ENCODE measurements at places on chromosomes 12 and 14.

DNA sequence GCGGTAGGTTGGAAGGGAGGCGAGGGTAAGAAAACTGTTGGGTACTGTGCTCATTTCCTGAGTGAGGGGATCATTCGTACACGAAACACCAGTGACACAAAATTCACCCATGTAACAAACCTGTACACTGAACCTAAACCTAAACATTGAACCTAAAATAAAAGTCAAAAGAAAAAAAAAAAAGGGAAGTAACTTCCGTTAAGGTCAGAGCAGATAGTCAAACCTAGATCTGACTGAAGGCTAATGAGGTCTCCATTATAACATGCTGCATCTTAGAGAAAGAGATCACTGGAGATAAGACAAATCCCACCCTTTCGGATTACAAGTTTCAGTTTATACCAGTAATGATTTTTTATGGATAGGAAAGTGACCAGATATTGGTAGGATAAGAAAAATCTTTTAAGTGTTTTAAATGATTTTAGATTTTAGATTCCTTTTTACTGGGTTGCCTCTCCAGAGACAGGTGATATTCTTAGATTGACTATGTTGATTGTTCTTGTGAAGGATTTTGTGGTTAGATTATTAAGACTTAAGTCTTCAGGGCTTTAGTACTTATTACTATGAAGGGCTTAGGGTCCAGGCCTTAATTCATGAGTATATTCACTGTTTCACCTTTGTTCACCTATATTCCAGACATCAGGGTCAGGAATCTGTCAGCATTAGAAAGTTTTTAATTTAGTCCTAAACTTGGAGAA is 11.2 kb upstream of the NCKAP1L start:
- no peak for DNase-seq

GRCh38 chr14:46368275-46368674 is 283.3 kb downstream of the RPL10L start:
- no peak for DNase-seq

DNA sequence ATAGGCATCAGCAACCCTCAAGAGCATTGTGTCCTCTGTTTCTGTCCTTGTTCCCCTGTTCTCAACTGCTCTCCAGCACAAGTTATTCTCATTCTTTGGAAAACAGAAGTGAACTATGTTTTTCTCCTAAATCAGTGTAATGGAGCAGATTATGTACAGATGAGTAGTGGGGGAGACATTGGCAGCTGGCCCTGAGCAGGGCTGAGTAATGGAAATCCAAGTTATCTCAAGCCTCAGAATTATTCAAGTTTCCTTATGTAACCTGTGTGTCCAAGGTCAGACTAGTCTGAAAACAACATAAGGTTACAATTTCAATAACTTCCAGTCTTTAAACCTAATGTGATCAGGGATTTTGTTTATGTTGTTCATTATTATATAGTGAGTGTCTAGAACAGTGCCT is 116.1 kb upstream of the FUT8 start:
- no peak for DNase-seq

DNA sequence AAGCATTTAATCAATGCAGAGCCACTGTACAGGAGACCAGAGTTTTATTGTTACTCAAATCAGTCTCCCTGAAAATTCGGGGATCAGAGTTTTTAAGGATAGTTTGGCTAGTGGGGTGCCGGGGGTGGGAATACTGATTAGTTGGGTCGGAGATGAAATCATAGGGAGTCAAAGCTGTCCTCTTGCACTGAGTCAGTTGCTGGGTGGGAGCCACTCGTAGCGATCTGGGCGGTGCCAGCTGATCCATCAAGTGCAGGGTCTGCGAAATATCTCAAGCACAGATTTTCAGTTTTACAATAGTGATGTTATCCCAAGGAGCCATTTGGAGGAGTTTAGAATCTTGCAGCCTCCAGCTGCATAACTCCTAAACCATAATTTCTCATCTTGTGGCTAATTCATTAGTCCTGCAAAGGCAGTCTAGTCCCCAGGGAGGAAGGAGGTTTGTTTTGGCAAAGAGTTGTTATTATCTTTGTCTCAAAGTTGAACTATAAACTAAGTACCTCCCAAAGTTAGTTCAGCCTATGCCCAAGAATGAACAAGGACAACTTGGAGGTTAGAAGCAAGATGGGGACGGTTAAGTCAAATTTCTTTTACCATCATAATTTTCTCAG is 169.4 kb upstream of the PLEKHG7 start:
- no peak for DNase-seq

DNA sequence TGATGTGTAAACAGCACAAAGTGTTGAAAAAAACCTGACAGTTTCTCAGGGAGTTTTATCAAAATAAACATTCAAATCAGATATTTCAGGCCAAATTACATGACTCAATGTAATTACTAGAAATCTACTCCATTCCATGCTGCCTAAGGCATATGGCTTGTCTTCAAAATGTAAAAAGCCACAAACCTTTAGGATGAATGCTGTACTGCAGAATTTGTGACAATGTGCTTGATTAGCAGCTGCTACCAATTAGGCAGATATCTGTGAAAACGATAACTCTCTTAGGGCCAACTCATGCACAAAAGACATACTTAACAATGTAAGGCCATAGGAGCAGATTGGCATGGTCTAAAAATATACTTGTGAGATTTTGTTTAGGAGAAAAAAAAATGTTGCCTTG is 267.0 kb downstream of the DACT1 start:
- no peak for DNase-seq

DNA sequence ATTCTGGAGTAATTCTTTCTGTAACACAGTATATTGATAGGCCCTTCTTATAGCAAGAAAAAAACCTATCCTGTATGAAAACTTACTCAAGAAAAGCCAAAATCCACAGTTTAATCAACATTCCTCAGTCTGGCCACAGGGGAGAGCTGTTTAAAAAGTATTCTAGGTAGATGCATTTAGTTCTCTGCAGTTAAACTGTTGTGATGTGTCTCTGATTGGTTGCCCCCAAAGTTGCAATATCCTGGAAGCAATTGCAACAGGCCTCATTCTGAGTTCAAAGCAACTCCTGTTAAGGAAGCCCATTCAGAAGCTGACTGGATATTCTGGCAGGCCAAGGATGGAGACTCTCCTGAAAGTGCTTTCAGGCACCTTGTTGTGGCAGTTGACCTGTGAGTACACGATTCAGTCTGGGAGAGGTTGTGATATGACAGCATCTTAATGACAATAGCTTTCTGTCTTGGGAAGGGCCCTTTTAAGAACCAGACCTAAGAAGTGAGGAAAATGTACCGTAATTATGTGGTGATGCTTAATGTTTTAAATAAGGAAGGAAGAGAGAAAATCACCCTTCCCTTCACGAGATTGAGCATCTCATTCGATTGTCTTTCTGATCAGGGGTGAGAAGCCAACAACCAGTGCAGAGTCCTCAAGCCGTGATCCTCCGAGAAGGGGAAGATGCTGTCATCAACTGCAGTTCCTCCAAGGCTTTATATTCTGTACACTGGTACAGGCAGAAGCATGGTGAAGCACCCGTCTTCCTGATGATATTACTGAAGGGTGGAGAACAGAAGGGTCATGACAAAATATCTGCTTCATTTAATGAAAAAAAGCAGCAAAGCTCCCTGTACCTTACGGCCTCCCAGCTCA is 420.7 kb downstream of the DAD1 start:
- DNase-seq, result no peak

DNA sequence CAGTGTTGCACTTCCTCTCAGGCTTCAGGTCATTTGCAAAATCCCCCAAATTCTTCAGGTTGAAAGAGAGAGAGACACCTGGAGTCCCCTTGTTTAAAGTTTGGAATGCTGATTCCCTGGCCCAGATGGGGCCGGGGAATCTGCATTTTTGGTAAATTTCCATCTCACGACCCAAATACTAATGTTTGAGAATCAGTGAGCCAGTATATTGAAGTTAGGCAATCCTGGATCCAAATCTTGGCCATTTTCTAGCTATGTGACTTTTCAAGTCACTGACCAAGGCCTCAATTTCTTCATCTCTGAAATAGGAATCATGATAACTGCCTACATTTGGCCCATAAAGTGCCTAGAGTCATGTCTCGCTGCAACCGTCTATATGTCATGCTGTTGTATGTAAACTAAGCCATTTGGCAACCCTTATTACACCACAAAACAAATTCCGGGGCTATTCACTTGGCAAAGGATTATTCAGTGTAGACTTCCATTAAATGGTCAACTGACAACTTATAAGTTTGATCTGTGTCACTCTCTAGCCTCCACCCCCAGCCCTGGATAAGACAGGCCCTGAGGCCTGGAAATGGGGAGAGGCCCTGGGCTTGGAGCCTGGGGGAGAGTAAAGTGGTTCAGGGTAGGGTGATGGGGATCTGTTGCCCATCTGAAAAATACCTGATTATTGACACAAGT is 3.7 kb upstream of the ZFP36L1 start:
- no peak for DNase-seq

- DNase-seq, result no peak
Observed at GRCh38 chr14:58954052-58954451, 234.4 kb upstream of the DAAM1 start.

DNA sequence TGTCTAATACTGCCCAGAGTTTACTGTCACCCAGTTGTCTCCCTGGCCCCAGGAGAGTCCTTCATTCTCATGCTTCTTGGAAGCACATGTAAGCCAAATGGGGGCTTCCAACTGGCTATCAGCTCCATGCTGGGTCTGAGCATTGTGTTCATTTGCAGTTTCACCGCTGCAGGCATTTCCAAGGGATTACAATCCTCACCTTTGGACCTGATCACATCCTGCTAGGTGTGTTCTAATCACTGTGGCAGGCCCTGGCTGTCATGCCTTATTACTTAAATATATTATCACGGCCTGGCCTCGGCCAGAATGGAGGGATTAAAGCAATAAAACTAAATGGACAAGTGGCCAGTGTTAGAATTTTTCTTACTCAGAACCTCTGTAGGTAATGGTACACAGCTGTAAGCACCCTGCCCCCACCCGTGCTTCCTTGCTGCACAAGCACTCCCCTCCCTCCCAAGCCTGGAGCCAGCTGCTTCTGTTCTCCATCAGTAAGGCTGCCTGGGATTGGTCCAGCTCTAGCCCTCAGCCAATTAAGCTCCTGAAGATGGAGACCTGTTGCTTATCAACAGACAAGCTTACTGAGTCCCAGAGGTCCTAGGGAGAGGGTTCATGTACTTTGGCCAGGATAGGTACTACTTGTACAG is 175.9 kb upstream of the RBM19 start:
- DNase-seq, result no peak

GRCh38 chr14:38203929-38204718 is 3.6 kb upstream of the SSTR1 start:
- no peak for DNase-seq

- DNase-seq, result no peak
Observed at GRCh38 chr12:122029620-122030423, 8.1 kb downstream of the BCL7A start.

GRCh38 chr12:116266631-116267349 is 10.7 kb downstream of the MED13L start:
- DNase-seq, result no peak

All from activated T-cell treated with anti-CD3 and anti-CD28 coated beads, Interleukin-2, amount 50 U/mL, for 4 hours (primary cell).